Fibroblast of skin of left quadriceps (primary cell): ENCODE measurements at places on chromosomes 1 and 21.

DNA sequence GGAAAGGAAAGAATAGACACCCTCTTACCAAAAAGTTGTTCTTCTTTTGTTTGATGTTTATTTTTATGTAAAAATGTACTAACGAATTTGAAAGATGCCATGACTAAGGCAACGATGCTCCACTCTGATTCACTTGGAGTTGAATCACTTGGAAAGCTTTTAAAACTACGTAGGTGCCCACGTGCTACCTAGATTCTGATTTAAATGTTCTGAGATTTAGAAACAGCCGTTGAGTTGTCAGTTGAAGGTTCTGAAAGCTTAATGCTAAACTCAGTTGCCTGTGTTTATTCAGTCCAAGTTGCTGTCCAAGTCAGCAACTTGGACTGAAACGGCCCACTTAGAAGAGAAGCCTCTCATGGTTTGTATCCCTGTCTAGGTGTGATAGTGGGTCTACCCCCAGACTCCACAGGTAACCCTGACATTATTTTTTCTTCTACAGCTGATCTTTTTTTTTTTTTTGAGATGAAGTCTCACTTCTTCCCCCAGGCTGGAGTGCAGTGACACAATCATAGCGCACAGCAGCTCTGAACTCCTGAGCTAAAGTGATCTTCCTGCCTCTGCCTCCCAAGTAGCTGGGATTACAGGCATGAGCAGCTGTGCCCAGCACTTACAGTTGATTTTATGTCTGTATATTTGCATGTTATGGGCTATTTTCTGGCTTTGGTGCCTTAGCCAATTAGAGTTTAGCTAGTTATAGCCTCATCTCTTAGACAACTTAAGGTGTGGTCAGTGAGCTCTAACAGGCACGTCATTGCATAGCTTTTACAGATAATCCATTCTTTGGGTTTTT is 1.4 kb upstream of the VAMP4 start:
- no peak for DNase-seq

GRCh38 chr1:67019600-67020136 is 34.3 kb downstream of the SLC35D1 start:
- DNase-seq = peak; percentile 31

DNA sequence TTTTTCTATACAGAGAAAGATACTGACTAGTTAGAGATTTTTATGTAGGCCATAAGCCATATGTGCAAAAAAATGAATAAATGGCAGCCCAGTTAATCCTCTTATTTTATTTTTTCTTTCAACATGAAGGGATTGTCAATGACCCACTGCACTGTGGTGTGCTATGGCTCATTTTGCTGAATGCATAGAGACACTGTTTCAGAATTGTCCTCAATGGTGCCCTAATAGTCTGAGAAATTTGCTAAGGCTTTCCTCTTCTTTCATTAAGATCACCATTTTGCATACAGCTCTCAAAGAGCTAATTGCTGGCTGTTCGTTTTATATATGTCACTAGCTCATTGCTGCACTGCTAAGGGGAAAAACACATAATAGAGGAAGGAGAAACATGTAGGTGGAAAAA is 189.5 kb downstream of the SLC44A5 start:
- no peak for DNase-seq

- no peak for DNase-seq
These were observed 12.8 kb downstream of the CLDN17 start for GRCh38 chr21:30153697-30154340.

- DNase-seq = no peak
These were observed 15.0 kb upstream of the RGS4 start for GRCh38 chr1:163054181-163054591.

DNA sequence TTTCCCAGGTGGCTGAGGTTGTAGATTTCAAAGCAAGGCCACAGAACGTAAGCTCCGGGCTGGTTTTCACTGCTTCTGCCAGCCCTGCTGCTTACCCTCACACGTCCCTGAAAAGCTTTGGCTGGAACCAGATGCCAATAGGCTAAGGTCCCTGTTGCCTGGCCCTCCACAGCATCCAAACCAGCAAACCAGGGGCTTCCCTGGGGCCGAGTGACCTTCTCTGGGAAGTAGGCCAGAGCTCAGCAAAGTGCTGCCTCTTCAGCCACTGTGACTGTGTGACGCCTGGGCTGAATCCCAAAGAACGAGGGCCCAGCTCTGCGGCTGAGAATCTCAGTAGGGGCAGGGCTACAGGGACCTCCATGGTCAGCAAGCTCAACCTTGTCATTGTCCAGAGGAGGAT is 28.9 kb upstream of the RBM15 start:
- no peak for DNase-seq

- no peak for DNase-seq
These were observed 213.1 kb downstream of the RERE start for GRCh38 chr1:8604041-8604945.

GRCh38 chr1:53104289-53104913 is 38.0 kb downstream of the SLC1A7 start:
- no peak for DNase-seq

- DNase-seq = no peak
These were observed 107.8 kb upstream of the TARDBP start for GRCh38 chr1:10904396-10905358.

GRCh38 chr1:102463328-102463727 is 466.6 kb upstream of the OLFM3 start:
- no peak for DNase-seq

DNA sequence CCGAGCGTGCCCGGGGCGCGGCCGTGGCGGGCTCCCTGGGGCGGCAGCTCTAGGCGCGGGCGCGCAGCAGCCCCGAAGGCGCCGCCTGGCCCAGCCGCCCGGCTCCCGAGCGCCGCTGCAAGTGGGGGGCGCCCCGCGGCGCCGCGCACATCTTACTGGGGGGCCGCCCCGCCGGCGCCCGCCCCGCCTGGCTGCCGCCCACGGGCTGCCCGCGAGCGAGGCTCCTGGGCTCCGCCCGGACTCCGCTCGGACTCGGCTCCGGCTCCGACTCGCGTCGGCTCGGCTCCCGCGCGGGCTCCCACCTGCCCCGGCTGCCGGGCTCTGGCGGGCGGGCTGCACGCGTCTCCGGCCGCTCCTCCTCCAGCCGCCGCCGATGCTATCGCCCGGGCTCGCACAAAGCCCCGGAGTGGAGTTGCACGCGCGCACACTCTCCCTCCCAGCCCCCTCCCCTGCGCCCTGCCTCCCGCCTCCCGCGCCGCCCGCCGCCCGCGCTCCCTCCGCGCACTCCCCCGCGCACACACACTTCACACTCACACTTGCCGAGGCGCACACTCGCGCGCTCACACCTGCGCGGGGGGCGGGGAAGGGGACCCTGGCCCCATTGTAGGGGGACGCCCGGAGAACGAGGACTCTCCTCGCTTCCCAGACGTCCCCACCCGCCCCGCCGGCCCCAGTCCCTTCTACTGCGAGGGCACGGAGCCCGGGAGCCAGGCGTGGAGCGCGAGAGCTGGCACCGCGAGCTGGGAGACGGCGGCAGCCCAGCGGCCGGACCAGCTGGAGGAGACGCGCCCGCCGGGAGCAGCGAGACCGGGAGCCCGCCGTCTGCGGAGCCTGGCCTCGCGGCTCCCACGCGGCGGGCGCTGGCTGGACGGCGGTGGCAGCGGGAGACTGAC is at the start of gene GRIK3:
Gene GRIK3 (minus strand): TSS at position 395 of the 893 bp plus-strand sequence. CDS start 407 bp downstream, outside the sequence.
- DNase-seq = no peak

DNA sequence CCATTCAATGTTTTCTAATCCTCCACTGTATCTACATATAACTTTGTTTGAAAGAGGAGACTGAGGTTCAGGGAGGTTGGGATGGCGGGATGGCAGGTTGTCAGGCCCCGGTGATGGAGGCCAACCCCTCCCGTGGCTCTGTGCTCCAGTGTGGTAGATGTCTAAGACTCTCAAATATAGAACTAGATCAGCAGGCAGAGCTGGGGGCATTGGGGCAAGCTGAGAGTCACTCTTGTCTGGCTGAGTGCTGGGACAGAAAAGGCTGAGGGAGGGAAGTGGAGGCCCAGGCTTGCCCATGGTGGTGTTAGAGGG is 1.7 kb downstream of the IL6R start:
- no peak for DNase-seq

GRCh38 chr1:48756683-48757316 is 19.9 kb downstream of the BEND5 start:
- DNase-seq = no peak

GRCh38 chr1:177848577-177848976 is 121.3 kb downstream of the SEC16B start:
- no peak for DNase-seq
